GM06990 (cell line): ENCODE measurements at places on chromosomes 4 and X.

- no peak for DNase-seq
These were observed 46.1 kb upstream of the HOPX start for GRCh38 chr4:56727150-56727549.

- no peak for DNase-seq
These were observed 118.0 kb downstream of the SLC4A4 start for GRCh38 chr4:71456841-71457240.

DNA sequence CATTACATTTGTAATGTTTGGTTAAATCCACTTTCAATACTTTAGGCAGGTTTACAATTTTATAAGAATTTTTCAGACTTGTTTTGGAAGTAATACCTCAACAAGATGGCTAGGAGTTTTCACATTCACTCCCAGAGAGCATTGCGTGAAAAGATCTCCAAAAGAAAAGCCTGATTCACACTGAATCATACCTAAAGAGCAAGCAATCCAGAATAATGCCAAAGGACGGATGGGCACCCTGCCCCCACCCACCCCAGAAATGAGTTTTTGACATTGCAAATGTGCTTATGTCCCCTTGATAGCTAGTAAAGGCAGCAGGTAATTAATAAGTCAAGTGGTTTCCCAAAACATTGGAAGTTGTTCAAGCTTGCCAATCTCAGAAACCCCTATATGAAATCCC, 557.7 kb upstream of the TENM3 start:
- DNase-seq: no peak

DNA sequence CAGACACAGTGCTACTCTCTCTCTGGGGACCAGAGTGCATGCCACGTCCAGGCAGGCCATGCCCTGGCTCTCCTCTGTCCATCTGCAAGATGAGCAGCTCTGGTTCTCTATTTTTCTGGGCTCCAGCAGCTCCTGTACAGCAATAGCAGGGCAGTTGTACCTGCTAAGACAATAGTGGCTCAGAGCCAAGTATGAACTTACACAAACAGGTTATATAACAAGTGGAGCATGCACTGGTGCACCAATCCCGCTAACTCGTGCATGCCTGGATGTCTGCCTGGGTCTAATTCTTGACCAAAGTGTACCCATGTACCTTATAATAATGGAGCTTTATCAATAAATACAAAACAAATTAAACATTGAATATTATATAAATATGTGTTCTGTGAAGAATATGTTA, 392.3 kb downstream of the CENPC start:
- DNase-seq: no peak

- no peak for DNase-seq
These were observed 90.7 kb upstream of the JADE1 start for GRCh38 chr4:128718768-128719167.

DNA sequence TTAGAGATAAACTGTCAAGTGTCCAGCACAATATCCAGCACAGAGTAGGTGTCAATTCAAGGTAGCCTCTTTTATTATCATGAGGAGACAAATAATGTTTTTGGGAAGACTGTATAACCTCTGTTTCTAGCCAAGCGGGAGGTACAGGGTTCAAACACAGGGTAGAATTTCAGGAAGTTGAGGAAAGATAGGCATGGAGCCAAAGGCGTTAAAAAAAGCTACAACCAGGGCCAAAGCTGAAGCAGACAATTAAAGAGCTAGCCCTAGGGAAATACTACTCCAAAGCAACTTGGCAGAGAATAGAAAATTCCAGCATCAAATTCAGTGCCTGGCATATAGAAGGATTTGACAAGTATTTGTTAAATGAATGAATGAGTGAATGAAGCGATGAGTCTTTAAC, 40.0 kb upstream of the CASK start:
- no peak for DNase-seq

GRCh38 chr4:47195706-47196105, 164.3 kb downstream of the GABRB1 start:
- DNase-seq: no peak

DNA sequence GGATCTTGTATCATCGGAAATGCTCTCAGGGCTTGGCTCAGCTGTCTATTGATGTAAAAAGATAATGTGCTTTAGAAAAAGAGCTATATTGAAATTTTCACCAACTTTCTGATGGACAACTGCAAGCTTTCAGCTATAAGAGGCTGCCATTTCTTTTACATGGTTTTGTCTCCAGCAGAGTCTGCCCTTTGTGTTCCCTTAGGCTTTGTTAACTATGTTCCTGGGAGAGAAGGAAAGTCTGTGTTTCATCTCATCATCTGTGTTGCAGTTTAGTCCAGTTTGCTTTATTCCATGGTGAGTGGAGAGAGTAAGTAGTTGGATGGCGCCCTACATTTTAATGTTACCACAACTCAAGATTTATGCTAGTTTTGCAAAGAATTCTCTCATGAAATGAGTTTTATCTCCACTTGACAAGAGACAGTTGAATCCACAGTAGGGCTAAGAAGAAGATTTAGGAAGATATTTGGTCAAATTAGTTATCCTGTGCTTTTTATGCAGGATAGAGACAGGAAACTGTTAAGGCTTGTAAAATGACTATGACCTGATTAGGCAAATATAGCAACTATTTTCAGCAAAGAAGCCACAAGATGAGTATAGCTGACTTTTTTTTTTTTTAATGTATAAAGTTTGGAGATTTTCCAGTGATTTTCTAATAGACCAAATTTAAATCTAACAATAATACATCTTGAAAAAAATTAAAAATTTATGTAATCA, 16.5 kb downstream of the SEPTIN11 start:
- no peak for DNase-seq

GRCh38 chrX:102723456-102723855, 2.9 kb downstream of the GPRASP3 start:
- DNase-seq: no peak

DNA sequence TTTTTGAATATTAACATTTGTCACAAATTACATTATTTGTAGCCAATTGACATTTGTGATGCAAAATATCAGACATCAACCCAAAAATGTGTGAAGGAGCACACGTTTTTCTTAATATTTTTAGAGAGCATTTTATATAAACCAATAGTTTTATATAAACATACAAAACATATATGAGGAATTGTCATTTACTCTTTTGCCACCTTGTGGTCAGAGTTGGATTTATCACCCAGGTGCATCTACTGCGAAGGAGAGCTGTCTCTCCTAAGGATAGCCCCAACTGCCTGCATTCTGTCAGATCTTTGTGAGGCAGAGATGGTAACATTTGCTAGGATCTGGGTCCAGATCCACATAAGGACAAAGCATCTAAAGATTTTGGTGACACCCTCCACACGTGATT, 2.5 kb upstream of the USP27X start:
- DNase-seq: no peak

GRCh38 chr4:65482410-65482809, 187.9 kb downstream of the EPHA5 start:
- no peak for DNase-seq

DNA sequence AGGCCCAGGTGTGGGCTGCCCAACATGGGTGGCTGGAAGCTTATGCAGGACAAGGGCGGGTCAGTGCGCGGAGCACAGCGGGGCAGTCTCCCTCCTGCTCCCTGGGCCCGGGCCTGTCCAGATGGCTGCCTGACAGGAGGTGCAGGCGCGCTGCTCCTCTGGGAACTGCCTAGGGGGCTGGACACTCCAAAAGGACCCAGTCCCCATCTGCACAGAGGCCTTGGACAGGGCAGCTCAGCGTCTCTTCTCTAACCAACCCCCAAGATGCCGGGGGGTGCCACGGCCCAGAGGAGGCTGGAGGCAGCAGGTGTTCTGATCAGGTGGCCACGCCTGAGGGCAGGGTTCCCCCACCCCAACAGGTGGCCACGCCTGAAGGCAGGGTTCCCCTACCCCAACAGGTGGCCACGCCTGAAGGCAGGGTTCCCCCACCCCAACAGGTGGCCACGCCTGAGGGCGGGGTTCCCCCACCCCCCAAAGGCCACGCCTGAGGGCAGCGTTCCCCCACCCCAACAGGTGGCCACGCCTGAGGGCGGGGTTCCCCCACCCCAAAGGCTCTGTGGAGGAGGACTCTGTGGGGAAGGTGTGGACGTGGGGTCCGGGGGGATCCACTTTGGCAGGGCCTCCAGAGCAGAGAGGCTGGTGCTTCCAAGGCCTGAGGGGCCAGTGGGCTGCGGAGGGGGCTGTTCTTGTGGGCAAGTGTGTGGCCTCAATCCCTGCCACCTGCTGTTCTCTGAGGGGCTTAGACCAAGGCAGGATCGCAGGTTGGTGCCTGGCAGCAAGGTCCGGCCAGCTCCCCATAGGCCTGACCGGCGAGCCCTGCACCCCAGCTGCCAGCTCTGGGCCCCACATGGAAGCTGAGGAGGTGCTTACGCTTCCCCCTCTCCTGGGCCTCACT, 36.1 kb downstream of the CPLX1 start:
- DNase-seq: no peak

DNA sequence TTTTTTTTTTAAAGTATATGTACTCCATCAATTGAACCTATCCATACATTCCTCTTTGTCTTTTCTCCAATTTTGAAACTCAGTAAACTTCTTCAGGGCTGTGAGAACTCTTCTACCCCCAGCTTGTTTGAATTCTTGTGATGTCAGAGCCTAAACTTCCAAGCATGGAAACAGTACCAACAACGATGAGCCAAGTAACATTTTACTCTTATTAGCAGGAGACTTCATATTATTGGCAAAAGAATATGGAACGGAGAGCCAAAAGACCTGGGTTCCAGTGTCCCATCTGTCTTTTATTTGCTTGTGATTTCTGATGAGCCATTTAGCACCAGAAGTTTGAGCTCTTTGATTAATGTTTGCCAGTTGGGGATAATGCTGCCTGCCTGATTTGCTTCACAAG, 5.3 kb downstream of the DIAPH2 start:
- DNase-seq: no peak

- no peak for DNase-seq
These were observed 13.9 kb downstream of the ALB start for GRCh38 chr4:73417973-73418372.

DNA sequence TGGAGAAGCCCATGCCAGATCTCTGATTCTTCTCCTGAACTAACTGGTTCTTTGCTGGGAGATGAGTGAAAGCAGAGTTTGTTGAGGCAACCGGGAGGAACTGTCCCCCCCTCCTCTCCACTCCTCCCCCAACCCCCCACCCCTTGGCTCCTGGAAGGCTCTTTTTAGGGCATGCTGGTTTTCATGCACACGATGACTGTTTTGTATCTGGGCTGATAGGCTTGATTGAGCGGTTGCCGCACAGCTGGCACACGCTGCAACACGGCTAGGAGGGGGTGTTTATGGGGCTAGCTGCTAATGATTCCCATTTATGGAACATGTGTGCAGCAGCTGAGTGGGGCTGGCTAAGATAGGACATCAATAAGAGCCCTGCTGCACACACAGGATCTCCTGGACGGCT, 137.2 kb downstream of the SMIM20 start:
- no peak for DNase-seq

GRCh38 chr4:144583658-144584057, 62.3 kb upstream of the HHIP start:
- DNase-seq: no peak

GRCh38 chrX:150508018-150508417, 60.4 kb upstream of the MTM1 start:
- DNase-seq: no peak

DNA sequence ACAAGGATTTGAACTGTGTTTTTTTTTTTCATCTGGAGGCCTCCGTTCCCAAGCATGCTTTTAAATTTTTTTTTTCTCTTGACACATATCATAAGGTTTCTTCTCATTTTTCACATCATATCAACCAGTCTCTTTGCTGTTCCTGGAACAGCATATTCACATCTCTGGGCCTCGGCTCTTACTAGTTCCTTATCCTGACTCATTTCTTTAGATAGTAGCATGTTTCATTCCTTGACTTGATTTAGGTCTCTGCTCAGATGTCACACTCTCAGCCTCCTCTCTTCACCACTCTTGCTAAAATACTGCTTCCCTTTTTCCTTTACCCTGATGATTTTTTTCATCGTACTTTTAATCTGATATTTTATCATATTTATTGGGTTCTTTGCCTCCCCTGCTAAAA, 976.4 kb upstream of the FTHL17 start:
- DNase-seq: no peak

DNA sequence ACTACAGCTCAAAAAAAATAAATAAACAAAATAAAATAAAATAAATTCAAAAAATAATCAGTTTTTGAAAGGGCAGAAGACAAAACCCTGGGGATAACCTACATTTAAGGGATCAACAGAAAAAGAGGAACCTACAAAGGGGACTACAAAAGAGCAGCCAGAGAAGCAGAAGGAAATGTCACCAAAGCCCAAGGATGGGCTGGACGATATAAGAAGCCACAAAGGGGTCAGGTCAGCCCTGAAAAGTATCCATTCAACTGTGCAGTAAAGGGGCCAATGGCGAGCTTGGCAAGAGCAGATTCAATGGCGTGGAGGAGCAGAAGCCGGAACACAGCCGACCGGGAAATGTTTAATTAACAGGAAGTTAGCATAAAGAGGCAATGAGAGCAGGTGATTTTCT, 16.9 kb downstream of the ACOT9 start:
- no peak for DNase-seq

DNA sequence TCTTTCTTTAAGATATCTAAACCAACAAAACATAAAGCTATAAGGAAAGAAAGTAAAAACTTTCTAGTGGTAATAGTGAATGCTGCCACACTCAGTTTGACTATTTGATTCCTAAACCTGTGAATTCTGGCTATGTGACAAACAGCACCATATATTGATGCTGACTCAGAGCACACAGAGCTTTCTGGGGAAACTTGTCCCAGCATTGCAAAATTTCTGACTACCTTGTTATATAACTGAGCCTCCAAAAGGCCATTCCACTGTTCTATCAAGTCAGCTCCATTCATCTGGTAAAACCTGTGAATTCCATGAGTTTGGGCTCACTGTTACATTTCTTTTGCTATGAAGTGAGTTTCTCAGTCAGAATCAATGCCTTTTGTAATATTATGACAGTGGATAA, 1229.7 kb downstream of the PCDH18 start:
- no peak for DNase-seq

DNA sequence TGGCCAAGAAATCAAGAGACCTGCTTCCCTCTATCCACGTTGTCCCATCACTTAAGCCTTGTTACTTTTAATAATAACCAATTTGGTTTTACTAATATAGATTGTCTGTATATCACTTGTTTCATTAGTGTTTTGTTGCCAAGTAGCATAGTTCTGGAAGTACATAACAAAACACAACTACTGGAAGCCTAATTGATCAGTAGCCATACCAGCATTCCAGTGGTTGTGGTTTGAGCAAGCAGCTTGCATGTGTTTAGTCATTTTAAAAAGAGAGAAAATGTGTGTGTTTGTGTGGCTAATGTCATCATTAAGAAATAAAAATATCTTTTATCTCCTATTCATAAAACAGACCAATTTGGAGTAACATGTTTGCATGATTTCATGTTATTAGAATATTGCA, 70.8 kb downstream of the PTPN13 start:
- no peak for DNase-seq

DNA sequence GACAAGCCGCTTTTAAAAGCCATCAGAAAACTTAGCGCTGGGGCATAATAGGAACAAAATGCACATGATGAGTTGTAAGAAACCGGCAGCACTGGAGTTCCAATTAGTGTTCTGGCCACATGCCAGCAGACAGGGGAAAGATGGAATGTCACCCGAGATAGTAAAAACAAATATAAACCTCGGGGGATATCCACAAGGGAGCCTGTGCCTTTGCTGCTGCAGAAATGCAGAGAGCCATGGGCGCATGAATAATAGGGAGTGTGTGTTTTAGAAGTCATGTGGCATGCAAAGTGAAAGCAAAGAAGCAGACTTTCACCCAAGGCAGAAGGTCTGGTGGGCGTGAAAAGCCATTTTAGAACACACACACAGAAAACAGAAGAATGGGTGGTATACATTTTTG, 19.1 kb downstream of the GPRASP3 start:
- DNase-seq: no peak
